DMS 273 treated with DMSO at 0.1 percent for 48 hours (cell line): ENCODE measurements at places on chromosomes 4 and X.

- no peak for DNase-seq
Observed at GRCh38 chr4:115657991-115658650, 544.7 kb upstream of the NDST4 start.

GRCh38 chr4:6561706-6562371, 13.2 kb upstream of the MAN2B2 start:
- DNase-seq, result no peak

DNA sequence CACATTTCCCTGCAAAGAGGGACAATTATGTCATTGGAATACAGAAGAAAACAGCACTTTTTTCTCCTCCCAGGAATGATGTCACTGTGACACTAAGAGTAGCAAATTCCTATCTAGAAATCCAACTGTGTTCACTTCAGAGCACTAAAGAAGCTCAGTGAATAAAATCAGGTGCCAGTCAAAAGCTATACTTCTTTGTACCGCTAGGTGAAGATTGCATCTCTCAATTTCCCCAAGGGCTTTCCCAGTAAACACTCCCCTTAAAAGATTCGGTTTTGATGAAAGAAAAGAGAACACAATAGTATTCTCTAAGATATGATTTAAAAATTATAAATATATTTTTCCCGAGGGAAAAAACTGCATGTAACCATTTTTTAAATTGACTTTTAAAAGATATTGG, 104.7 kb upstream of the MID1 start:
- DNase-seq, result no peak

DNA sequence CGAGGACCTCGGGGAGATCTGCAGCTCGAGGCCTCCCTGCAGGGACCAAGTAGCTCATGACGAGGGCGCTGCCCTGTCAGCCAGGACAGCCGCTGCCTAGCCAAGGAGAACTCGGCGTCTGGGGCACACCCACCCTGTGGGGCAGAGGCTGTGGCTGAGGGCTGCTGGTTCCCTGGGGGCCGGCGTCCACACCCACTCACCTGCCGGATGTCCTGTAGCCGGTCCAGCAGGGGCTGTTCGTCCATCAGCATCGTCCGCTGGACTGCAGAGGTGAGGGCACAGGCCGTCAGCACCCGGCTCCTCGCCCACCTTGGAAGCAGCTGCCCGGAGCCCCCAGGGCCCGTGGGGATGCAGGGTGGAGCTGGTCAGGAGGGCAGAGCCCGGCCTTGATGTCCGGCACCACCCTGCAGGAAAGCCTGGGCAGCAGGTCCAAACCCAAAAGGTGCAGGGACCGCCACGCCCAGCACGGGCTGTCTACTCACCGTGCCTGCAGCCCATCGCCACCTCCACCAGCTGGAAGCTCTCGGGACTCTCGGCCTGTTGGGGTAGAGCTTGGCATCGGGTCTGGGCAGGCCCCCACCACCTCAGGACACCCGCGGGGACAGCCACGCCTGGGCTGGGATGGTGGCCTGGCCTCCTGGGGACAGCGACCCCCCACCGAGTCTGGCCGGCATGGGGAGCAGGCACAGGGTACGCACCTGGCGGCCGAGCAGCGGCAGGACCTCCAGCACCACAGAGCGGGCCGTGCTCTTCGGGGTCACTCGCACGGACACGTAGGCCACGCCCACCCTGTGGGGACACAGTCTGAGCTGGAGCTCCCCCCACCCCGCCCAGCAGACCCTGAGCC, 6.9 kb downstream of the DGKQ start:
- no peak for DNase-seq

GRCh38 chrX:39238006-39238405, 436.7 kb downstream of the MID1IP1 start:
- no peak for DNase-seq

DNA sequence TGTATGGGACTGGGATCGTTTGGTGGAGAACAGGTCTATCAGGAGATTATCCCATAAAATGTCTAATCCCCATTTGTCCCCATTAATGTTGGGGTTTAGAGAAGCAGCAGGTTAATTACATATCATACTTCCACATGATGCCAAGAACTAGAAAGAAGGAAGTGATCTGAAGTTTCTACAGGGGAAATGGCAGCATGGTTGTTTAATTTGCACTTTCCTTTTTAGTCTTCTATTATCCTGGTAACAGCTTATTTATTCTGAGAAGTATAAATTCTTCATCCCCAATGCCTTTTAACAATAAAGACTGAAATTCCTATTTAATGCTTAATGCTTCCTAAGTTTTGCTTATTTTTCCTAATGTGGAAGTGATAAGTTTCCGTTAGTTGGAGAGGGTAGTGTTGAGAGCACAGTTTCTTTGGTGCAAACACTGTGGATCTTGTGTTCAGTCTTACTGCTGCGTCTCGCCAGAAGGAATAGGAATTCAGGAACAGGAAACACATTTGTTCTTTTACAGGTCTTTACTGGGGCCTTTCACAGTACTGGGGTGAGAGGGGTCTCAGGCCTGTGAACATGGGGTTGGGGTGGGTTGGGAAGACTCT, 59.5 kb upstream of the TADA2B start:
- DNase-seq, result no peak

- DNase-seq, result no peak
Observed at GRCh38 chrX:56000174-56000573, 232.0 kb upstream of the KLF8 start.

- no peak for DNase-seq
Observed at GRCh38 chrX:107935664-107936433, 46.3 kb downstream of the TEX13B start.
